ENCODE measurements at places on chromosomes 2 and 18. TPM values are rescaled to one million over a fixed set of nuclear protein-coding genes. Genes with fewer than 3 reads are reported as not detected.

- no peaks in the 10 kb centered on the region for H3K36me3 ChIP-seq
- no peaks in the 10 kb centered on the region for H3K27me3 ChIP-seq
- H3K27ac ChIP-seq: no peak overlapping the region
- H3K4me3 ChIP-seq: no peak overlapping the region
Observed at GRCh38 chr2:41598161-41598894, 449.5 kb upstream of the PKDCC start.

DNA sequence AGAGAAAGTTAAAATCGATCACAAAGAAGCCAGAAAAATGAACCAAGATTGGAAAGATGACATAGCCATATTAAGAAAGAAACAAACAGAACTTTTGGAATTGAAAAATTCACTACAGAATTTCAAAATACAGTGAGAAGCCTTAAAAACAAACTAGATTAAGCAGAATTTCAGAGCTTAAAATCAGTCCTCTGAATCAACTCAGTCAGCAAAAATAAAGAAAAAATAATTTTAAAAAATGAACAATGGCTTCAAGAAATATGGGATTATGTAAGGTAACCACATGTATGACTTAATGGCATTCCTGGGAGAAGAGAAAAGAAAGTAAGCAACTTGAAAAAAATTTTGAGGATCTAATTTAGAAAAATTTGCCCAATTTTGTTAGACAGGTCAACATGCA is 696.2 kb downstream of the TSN start:
- no peaks in the 10 kb centered on the region for H3K27me3 ChIP-seq
- no peaks in the 10 kb centered on the region for H3K4me1 ChIP-seq
- H3K4me3 ChIP-seq: no peak overlapping the region
- H3K27ac ChIP-seq: no peak overlapping the region

DNA sequence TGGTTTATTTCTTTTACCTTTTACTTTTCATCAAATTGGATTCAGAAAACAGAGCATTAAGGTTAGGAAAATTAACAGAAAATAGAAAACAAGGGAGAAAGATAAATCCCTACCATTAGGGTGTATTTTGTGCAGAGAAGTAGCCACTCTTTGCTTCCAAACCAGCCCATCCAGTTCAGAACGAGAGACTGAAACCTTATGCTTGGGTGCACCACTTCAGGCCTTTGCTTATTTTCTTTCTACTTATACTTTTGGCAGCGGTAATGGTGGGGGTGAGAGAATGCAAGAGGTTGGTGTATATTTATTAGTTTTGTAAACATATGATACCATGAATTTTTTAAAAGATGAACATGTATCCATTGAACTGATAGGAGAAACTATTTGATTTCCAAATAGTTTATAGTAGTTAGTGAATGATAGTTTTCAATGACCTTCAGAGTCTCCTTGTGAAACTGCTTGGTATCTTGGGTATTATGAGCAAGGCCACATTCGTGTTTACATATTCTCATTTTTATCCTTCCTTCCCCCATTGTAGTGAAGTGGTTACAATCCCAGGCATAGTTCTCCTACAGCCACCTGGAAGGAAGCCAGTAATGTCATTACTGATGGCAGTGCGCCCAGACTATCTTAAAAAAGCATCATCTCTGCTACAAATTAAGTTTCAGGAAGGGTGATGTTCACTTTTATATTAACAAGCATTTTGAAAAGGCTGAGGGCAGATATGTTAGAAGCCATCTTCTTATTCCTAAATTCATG is 60.8 kb downstream of the MFSD6 start:
- peaks cover 9% of the 10 kb centered on the region for H3K36me3 ChIP-seq
- no peaks in the 10 kb centered on the region for H3K4me1 ChIP-seq
- H3K27me3 ChIP-seq: no peaks in the 10 kb centered on the region
- DNase-seq: no peak
- H3K4me3 ChIP-seq: no peak overlapping the region
- H3K27ac ChIP-seq: no peak overlapping the region

DNA sequence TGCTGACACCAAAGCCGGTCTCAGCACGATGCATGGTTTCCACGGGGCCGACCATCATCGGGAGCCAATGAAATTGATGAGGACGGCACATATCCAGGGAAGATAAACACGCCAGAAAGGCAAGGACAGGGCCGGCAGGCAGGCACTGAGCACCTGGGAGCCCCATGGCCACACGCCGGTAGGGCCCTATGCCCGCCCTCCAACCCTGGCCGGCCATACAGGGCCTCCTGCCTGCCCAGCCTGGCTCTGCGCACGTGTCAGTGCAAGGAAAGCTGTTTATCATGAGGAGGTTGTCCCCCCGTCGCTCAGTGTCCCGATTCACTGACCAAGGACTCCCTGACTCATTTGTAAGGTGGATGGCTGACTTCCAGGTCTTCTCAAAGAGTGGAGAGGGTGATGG is 237.5 kb downstream of the GLI2 start:
- no peaks in the 10 kb centered on the region for H3K27me3 ChIP-seq
- no peak for DNase-seq
- H3K4me1 ChIP-seq: no peaks in the 10 kb centered on the region
- H3K4me3 ChIP-seq: no peak overlapping the region
- no peak overlapping the region for H3K27ac ChIP-seq

DNA sequence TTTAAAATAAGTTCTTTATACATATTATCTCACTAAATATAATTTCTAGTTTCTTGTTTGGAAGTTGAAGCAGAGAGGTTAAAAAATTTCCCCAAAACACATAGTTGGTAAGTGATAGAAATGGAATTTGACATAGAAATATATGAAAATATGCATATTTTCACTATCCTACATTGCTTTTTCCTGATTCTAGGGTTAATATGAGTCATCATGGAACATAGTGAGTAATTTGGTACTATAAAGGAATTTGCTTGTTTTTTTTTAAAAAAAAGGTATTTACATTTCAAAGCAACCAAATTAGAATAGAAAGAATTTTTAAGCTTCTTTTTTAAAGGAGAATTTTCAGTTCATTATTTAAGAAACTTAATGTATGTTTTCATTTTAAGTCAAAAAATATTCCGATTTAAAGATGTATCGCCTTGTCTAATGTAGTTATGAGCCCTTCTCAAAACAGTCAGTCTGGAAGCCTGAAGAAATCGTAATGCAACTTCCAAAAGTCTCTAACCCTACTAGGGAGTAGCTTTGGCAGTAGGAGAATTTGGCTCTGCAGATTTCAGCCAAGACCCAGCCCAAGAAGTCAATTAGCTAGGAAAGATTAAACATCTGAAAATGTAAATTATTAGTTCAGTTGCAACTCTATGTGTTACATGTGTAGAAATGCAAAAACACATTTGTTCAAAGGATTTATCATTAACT is 147.3 kb downstream of the RDH14 start:
- H3K27ac ChIP-seq: no peak overlapping the region
- no peak overlapping the region for H3K4me3 ChIP-seq
- no peaks in the 10 kb centered on the region for H3K4me1 ChIP-seq
- DNase-seq: no peak

GRCh38 chr2:133139847-133140533 is 428.3 kb downstream of the NCKAP5 start:
- H3K27me3 ChIP-seq: no peaks in the 10 kb centered on the region
- no peak overlapping the region for H3K4me3 ChIP-seq
- no peak for DNase-seq

DNA sequence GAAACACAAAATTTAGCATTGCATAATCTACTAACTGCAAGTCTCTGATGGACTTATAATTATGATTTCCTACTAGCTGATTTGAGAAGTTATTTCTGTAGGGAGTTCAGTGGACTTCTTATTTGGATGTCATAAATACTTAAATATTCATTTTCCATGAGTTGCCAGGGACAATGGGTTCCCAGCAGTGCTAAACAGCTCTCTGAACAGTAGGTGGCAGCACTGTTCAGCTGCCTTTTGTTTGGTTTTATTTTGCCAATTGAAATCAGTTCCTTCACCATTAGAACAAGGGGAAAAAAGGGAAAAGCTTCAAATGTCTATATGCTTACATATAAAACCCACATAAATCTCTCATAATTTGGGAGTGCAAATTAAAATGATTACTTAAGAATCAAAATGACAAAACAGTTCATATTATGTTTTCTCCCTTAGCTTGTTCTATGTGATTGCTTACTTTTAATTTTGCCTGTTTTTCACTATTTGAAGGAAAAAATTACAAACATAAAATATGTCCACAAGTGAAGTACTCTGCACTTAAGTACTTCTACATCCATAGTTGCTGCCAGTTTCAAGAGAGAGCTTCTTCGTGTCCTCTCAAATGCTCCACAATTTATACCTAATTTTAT is 898.9 kb downstream of the CPS1 start:
- H3K27ac ChIP-seq: no peak overlapping the region
- no peak for DNase-seq
- H3K36me3 ChIP-seq: no peaks in the 10 kb centered on the region
- no peaks in the 10 kb centered on the region for H3K27me3 ChIP-seq
- no peak overlapping the region for H3K4me3 ChIP-seq

DNA sequence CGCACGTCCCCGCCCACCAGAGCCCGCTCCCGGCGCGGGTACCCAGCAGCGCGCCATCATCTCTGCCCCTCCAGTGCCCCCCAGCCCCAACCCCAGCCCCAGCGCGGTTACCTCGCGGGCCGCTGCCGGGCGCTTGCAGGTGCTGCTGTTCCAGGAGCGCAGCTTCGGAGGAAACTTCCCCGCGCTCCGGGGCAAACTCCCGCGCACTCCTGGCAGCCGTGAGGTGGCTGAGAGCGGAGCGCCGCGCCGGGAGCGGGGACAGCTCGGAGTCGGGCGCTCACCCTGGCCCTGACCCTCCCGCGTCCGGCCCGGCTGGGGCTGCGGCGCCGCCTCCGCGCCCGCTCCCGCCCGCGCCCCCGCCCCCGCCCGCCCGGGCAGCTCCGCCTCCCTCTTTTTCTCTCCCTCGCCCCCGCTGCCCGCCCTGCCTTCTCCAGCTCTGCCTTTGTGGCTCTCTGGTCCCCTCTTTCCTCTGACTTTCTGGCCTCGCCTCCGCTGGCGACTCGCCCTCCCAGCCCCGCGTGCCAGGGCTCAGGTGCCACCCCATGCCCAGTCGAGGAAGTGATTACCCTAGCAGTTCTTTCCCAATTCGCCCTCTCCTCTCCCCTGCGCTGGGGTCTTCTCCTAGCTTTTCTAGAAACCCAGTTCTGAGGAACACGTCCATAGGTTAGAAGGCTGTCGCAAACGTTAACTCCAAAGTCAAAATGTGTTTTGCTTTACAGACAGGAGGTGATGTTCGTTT is at the start of gene CHST9:
CHST9 (minus strand) TSS at position 284 of the 739 bp plus-strand sequence. CDS start 42,499 bp downstream, outside the sequence.
- peak within 1 kb of the TSS; percentile 24 for H3K4me3 ChIP-seq
- DNase-seq: no peak

DNA sequence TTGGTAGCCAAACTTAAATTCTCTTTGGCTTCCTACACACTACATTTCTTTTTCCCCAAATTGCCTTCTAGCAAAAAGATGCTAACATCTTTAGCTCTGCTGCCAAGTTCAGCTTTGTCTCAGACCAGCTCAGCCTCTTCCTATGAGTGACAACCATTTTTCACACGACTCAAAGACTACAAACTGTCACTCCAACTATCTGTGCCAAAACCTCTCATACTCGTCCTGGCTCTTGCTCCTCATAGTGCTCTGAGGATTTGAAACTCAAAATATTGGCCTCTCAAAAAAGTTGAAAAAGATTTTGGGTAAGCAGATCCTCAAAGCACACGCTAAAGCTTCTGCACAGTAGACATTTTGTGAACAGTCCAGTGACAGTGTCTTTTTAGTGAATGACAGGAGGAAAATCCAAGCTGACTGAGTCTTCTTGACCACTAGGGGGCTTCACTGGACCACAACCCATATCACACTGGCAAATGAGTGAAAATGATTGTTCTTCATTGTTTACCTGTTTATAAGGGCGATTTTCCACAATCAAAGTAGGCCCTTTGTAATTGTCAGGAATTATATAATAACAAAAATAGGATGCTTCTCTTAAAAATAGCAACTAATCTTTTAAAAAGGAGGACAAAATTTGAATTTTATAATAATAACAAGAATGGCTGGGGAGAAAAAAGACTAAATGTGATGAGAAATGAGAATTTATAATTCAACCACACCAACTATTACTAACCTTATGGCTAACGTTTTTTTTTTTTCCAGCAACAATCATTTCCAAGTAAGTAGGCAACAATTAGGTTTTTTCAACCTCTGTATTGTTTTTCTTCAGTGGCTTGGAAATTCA is 85.5 kb upstream of the PGAP1 start:
- no peak overlapping the region for H3K4me3 ChIP-seq
- no peak overlapping the region for H3K27ac ChIP-seq
- H3K36me3 ChIP-seq: no peaks in the 10 kb centered on the region
- no peaks in the 10 kb centered on the region for H3K4me1 ChIP-seq
- no peak for DNase-seq

GRCh38 chr2:8116661-8117060 is 565.2 kb upstream of the ID2 start:
- H3K27ac ChIP-seq: no peak overlapping the region
- no peak for DNase-seq
- H3K27me3 ChIP-seq: no peaks in the 10 kb centered on the region
- peaks cover 8% of the 10 kb centered on the region for H3K4me1 ChIP-seq
- H3K36me3 ChIP-seq: no peaks in the 10 kb centered on the region

Gene STARD6
- total RNA-seq: not detected

Gene NOSTRIN
- total RNA-seq: 78.8 TPM

Gene KCNJ13
- 390 TPM for total RNA-seq
